Type B pancreatic cell (in vitro differentiated cells): ENCODE measurements at places on chromosomes 7 and 10.

DNA sequence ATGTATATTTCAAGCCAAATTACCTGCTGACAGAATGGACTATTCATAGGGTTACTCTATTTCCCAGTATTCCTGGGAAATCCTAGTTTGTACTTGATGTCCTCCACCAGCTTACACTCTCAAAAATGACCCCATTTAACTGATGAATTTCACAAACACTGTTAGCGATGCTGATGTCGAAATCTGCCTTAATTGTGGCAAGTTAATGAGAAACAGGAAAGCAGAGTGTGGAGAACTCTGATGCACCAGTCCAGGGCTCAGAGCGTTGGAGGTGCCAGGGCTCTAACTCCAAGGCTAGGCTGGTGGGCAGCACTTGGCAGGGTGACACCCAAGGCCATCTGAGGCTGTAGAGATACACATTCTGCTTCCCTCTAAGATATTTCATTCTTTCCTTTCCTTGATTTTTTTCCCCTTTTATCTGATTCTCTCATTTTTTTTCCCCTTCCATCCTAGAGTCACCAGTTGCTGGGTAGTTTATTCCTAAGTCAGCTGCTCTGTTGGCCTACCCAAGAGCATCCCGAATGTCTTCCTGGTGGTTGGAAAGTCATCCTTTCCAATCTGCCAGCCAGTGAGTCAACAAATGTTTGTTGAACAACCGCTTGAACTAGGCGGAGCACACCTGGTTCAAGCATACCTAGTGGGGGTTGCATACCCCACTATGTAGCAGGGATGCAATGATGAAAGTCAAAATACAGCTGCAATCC lies 525.0 kb upstream of the NRP1 start:
- no peak for DNase-seq

DNA sequence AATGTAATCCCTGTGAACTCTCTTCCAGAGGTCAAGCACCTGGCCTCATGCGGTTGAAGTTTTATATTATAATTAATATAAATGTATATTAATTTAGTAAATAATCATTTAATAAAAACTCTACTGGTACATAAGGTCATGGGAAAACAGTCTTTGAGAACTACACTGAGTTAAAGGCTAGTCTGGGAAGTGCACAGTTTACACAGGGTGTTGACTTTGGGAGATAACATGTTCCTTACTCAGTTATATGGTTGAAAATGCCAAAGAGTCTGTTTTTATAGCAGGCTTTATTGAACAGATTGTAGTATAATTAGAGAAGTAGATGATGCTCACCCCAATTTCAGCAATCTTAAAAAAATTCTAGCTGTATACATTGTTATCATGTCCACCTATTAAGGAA lies 735.9 kb downstream of the GATA3 start:
- no peak for DNase-seq

GRCh38 chr10:132229834-132230556 lies 43.2 kb downstream of the DPYSL4 start:
- no peak for DNase-seq

DNA sequence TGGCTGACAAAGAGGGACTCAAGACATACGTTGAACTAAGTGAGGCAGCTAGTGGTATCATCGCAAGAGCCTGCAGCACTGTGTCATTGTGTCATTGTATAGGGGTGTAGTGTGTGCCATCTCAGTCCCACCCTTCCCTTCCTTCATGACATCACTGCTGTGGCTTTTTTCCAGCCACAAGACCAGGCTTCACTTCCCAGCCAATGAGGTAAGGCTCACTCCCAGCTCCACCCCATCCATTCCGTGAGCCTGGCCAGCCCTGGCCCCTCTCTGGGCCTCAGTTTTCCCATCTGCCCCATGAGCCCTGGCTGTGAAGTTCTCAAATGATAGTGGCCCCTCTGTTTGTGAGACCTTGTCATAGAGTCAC lies 134.3 kb upstream of the ZMIZ1 start:
- no peak for DNase-seq

DNA sequence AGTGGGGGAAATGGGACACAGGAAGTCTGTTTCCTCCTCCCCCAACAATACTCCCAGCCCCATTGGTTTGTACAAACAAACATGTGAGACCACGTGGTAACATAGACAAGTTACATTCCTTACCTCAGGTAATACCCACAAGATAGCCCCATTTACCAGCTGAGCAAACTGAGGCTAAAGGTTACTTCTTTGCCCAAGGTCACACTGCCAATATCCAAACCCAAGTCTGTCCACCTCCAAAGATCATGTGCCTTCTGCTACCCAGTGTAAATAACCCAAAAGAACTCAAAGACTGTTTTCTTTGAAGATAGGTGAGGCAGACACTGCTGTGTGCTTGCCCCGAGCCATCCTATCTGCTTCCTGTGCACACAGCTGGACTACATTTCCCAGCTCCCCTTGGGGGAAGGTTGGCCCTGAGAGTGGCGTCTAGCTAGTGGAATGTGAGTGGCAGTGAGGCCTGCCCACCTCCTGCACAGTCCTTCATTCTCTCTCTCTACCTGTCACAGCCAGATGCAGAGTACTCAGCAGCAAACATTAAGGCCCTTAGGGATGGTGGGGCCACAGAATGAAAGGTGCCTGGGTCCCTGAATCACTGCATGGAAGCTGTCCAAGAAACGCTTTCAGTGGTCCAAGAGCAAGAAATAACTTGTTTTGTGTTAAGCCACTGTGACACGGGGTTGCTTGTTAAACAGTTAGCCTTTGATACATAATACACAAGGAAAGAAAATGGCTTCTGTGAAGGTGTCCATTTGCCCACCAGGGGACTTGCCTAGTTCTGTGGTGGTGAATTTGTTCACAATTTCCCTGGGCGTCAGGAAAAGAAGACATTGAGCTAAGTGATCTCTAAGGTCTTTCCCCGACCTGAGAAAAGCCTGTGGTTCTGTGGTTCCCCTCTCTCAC lies 257.7 kb upstream of the NFE2L3 start:
- DNase-seq = no peak

DNA sequence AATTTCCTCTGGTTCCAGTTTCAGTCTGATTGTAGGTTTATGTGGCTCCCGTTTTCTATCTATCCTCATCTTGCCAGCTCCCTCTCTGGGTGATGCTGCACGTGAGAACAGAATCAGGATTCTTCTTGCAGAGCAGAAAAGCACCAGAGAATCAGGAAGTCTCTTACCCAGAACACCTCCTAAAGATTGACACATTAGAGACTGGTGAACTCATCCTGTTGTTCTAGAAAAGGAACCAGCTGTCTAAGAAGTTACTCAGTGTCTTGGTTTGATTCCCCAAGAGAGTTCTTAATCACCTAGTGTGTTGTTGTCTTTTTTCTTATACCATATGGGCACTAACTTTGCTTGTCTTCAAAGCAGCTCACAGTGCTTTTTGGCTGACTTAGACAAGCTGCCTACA lies 152.4 kb downstream of the DGKI start:
- no peak for DNase-seq

GRCh38 chr7:130494431-130494858 lies 2.6 kb downstream of the MEST start:
- no peak for DNase-seq

- DNase-seq = no peak
Measured at GRCh38 chr10:21230219-21230618, 295.3 kb downstream of the SKIDA1 start.

DNA sequence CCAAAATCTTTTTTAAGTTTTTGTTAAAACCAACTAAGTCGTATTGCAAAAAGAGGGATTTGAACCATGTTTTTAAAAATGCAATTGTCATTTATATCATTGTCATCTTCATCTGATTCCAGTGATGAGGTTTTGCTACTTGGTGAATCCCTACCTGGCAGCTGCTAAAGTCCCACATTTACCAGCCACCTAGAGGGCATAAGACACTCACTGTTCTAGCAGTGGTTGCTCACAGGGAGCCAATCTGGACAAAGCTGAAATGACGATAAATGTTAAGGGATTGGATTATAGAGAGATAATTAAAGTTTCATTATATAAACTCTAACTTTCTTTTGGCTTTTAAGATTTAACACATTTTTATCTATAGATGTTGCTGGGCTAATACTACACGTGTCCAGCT lies 18.7 kb downstream of the KIFBP start:
- DNase-seq = no peak

- DNase-seq = no peak
Measured at GRCh38 chr7:78702770-78703169, 750.7 kb downstream of the MAGI2 start.

- DNase-seq = no peak
Measured at GRCh38 chr7:6630007-6630849, 6.9 kb upstream of the ZNF316 start.

- DNase-seq = no peak
Measured at GRCh38 chr10:86169506-86170254, 196.9 kb downstream of the GRID1 start.

- DNase-seq = peak; percentile 92
Measured at GRCh38 chr7:41705109-41705901, 2.4 kb upstream of the INHBA start.

GRCh38 chr7:80127412-80128160 lies 7.0 kb upstream of the GNAI1 start:
- no peak for DNase-seq

DNA sequence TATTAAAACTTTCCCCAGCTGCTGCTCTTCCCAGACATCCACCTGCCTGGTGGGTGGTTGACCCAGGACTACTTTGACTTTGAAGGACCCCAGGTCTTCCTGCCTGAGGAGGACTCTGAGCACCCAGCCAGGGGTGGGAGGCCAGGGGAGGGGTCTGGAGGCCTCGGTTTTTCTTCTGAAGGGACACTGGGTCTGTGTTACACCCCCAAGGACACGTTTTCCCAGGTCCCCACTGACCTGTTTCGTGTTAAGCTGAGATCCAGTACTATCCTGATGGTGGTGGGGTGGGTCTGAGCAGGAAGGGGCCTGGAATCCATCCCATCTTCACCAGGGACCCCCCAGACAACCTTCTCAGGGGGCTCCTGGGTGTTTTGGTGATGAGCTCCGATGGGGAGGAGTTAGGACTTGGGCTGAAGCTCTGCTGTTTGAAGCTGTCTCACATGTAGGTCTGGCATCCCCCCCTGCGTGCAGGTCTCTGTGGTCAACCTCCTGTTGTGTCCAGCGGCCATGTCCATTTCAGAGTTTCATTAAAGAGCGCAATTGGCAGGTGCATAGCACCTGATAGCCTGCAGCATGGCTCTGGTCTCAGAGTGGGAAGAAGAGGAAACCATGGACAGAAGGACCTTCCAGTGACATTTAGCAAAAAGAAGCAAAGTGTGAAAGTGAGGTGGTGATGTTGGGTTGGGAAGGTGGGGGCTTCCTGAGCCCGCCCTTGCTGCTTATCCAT lies 3.5 kb downstream of the JAKMIP3 start:
- DNase-seq = peak; percentile 65

GRCh38 chr7:157751406-157751805 lies 414.6 kb downstream of the DNAJB6 start:
- no peak for DNase-seq

GRCh38 chr7:99000904-99001465 lies 122.7 kb downstream of the TRRAP start:
- no peak for DNase-seq
